Stimulated activated CD4-positive, alpha-beta T cell treated with anti-CD3 and anti-CD28 coated beads, TNF-alpha, amount 100 ng/mL, for 24 hours (primary cell): ENCODE measurements at places on chromosomes 2 and 18.

- DNase-seq = no peak
Measured at GRCh38 chr2:140863713-140864112, 1267.1 kb downstream of the LRP1B start.

GRCh38 chr2:209074711-209075110 lies 349.1 kb upstream of the MAP2 start:
- no peak for DNase-seq

DNA sequence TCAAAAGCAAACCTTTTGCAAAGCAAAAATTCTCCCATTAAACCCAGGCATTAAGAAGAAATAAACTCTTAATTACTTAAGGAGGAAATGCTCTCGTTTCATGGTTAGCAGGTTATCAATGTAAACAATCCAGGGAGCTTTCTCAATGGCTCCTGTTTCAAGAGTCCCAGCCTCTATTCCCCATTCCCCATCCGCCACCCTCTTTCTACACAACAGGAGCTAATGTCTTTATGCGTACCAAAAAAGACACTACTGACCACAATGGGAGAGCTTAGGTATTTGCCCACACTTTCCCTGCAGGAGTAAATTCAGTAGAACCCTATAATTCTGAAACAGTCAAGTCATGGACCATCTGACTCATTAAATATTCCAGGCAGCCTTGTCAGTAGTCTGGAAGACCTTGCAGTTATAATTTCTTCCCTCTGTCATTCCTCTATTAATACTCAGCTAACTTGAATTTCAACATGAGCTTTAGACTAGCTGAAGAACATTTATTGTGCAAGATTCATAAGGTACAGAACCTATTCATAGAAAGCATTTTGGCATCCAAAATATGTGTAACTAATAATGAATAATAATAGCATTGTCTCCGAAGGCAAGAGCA lies 48.6 kb downstream of the SLC8A1 start:
- no peak for DNase-seq

DNA sequence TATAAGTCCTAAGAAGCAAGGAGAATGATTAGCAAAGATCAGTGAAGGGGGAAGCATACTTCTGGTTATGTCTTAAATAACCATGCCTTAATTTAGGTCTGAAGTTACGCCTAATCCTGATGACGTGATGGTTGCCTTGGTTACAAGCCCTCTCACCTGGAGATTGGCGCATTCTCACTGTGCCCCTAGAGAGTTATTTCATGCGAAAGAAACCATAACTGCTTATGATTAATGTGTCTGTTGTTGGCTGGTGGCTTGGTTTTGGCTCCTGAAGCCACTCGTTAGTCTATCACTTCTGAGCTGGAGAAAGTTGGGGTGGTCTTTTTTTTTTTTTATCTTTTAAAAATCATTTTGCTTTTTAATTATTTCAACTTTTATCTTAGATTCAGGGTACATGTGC lies 47.0 kb downstream of the TNFRSF11A start:
- DNase-seq = no peak

DNA sequence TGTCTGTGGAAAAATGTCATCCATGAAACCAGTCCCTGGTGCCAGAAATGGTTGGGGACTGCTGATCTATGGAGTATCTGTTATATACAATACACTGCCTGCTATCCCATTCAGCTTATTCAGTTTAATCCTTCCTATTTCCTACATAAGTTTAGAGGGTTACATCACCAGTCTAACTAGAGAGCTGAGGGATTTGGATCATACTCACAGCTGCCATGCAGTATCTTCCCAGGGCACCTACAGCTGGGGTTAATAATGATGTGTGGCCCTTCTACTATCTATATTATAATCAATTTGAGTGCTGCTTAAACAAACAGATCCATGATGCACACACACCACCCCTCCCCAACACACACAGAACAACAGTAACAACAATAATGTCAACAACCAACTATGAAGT lies 524.0 kb downstream of the LRRTM4 start:
- no peak for DNase-seq
